Left ventricle myocardium inferior (tissue), 1 donor: ENCODE measurements at places on chromosomes 13 and 19. TPM values are rescaled to one million over a fixed set of nuclear protein-coding genes. Genes with fewer than 3 reads are reported as not detected.

RGL3 gene
- total RNA-seq, result 9.2 TPM

ERICH4 gene
- total RNA-seq, result not detected

ZSCAN5A gene
- total RNA-seq, result 16.7 TPM

NUDT15 gene
- 13.2 TPM for total RNA-seq

PEX11G gene
- 1.2 TPM for total RNA-seq

DNA sequence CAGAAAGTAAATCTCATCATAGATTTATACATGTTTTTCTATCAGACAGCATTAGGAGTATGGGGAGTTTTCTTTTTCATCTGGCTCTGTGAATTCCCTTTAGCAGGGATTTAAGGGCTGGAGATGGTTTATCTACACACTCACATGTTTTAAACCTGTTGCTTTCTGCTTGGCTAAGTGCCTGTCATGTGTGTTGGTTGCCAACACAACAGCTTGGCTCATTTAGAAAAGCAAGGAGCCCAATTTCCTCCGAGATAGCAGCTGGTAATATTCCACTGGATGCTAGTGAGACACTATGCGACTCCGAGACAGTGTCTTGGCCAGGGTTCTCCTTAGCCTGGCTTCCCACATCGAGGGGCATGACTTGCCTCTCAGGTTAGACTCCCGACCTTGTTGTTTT is 83.3 kb downstream of the KLF5 start:
- DNase-seq, result no peak

DNA sequence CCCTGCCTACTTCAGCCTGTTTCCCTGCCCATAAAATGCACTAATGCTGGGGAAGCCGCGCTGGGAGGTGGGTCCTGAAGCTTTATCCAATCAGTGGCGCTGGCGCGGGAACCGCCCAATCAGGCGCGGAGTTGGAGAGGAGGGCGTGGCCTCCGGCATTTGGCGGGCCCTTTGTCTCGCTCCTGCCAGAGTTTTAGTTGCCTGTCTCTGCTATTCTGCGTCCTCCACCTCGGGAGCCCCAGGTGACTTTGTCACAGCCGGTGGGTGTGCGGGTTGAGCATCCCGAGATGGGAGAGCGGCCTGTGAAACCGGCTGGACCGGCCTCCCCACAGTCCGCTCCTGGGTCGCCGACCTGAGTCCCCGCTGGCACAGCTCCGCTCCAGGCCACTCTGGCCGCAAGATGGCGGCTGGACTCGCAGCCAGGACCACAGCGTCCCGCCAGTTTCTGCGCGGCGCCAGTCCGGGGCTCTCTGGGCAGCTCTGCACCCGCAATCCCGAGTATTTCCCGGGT is 30.7 kb upstream of the ZNF429 start:
- peak; percentile 82 for DNase-seq

GRCh38 chr13:60787083-60787482 is 390.1 kb downstream of the TDRD3 start:
- no peak for DNase-seq

DNA sequence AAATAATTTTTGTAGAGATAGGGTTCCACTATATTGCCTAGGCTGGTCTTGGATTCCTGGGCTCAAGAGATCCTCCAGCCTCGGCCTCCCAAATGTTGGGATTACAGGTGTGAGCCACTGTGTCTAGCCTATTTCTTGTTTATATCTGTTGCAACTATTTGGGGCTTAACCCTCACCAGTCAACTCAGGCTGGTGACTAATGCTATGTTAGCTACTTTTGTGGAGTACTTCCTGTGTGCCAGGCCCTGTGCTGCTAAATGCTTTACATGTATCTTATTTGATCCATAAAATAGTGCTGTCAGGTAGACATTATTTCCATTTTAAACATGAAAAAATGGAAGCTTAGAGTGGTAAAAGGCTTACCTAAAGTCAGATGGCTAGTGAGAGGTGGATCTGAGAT is 13.8 kb downstream of the CEACAM1 start:
- no peak for DNase-seq

GRCh38 chr13:33111414-33112110 is 95.3 kb downstream of the KL start:
- peak; percentile 37 for DNase-seq

DNA sequence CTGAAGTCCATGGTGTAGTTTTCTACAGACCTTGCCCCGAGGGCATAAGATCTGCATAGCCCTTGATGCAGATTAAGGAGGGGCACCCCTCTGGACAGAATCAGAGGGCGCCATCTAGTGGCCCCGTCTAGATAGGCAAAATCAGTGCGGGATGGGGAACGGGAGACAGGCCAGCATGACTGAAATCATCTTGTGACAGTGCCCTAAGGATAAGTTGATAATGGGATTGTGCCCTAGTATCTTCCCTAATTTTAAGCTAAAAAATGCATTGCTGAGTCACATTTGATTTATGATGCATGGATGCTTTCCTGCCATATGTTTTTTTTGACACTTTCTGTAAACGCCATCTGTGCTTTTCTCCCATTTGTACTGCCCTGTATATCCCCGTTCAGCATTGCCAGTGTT is 19.0 kb upstream of the GPI start:
- DNase-seq, result peak; percentile 54

- no peak for DNase-seq
Observed at GRCh38 chr13:28877408-28877807, 57.3 kb downstream of the MTUS2 start.

DNA sequence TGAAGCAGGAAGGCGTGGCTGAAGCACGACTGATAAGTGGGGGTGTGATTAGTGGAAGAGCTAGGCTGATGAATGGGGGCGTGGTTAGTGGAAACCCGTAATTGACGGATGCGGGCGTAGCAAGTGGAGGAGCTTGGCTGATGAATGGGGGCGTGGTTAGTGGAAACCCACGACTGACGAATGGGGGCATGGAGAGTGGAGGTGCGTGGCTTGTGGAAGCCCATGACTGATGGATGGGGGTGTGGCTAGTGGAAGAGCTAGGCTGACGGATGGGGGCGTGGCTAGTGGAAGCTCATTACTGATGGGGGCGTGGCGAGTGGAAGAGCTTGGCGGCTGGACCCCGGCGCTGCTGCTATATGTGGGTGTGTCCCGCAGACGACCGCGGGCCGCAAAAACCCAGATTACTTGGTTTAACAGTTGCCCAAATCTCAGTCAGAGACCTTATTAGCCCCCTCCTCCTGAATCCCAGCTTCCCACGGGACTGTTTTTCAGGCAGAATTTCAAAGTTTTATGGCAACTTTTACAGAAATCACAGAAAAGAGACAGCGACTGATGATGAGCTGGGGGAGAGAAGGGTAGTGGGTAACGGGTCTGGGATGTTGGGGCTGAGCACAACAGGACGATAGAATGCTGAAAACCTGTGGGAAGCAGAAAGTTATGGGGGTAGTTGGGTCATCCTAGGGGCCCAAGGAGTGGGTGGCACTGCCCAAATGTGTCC is 9.0 kb upstream of the MEIS3 start:
- peak; percentile 85 for DNase-seq

DNA sequence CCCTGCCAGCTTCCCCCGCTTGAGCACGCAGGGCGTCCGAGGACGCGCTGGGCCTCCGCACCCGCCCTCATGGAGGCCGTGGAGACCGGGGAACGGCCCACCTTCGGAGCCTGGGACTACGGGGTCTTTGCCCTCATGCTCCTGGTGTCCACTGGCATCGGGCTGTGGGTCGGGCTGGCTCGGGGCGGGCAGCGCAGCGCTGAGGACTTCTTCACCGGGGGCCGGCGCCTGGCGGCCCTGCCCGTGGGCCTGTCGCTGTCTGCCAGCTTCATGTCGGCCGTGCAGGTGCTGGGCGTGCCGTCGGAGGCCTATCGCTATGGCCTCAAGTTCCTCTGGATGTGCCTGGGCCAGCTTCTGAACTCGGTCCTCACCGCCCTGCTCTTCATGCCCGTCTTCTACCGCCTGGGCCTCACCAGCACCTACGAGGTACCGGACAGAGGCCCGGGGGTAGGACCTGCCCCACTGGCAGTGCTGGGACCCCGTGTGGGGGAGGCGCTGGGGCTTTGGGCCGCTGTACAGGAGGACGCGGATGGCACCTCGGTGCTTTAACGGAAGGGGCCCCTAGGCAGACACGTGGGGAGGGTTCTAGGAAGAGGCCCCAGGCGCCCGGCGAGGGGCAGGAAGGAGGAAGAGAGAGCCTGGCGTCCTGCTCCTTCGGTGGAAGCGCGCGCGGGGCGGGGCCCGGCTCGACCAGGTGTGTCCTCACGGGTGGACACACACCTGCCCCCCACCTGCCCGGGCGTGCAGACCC is 681 bp downstream of the SLC5A5 start:
- no peak for DNase-seq

- DNase-seq, result no peak
Observed at GRCh38 chr13:112641456-112642089, 48.3 kb upstream of the ATP11A start.

- no peak for DNase-seq
Observed at GRCh38 chr13:74795526-74795925, 661.3 kb upstream of the KLF12 start.

- no peak for DNase-seq
Observed at GRCh38 chr19:17873786-17874757, 2.3 kb downstream of the SLC5A5 start.
